ENCODE measurements at places on chromosomes 7 and 10. TPM values are rescaled to one million over a fixed set of nuclear protein-coding genes. Genes with fewer than 3 reads are reported as not detected.

The OGDHL gene
- total RNA-seq: 10.6 TPM

DNA sequence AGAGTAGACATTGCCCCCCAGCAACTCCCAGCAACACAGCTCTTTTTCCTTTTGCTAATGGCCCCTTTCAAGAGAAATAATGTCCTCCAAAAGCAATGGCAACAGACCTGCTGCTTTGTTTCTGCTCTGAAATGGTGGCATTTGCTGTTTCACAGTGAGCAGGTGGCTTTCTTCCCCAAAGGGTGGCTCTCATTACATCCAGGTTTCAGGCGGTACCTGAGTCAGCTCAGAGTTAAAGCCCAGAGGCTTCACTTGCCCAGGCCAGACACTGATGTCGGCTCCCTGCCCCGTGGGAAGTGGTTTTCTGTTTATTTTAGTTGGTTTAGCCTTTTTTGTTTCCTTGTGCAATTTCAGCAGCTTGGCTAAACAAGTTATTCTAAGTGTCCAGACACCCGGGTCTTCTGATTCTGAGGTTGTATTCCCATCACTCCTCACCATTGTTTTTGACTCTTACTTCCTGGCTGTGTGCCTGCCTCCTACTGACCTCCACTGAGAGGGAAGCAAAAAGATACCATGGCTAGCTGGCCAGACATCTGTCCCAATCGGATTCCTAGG is 7.8 kb upstream of the ATOH7 start:
- no peak overlapping the region for H3K27ac ChIP-seq
- H3K4me1 ChIP-seq: no peaks in the 10 kb centered on the region
- H3K36me3 ChIP-seq: no peaks in the 10 kb centered on the region
- no peak for DNase-seq
- no peak overlapping the region for H3K4me3 ChIP-seq

GRCh38 chr10:98269435-98269912 is 1.5 kb upstream of the LOXL4 start:
- peak overlapping the region; percentile 84 for H3K4me3 ChIP-seq
- H3K27me3 ChIP-seq: peaks cover 8% of the 10 kb centered on the region
- peaks cover 42% of the 10 kb centered on the region for H3K4me1 ChIP-seq
- H3K27ac ChIP-seq: no peak overlapping the region

DNA sequence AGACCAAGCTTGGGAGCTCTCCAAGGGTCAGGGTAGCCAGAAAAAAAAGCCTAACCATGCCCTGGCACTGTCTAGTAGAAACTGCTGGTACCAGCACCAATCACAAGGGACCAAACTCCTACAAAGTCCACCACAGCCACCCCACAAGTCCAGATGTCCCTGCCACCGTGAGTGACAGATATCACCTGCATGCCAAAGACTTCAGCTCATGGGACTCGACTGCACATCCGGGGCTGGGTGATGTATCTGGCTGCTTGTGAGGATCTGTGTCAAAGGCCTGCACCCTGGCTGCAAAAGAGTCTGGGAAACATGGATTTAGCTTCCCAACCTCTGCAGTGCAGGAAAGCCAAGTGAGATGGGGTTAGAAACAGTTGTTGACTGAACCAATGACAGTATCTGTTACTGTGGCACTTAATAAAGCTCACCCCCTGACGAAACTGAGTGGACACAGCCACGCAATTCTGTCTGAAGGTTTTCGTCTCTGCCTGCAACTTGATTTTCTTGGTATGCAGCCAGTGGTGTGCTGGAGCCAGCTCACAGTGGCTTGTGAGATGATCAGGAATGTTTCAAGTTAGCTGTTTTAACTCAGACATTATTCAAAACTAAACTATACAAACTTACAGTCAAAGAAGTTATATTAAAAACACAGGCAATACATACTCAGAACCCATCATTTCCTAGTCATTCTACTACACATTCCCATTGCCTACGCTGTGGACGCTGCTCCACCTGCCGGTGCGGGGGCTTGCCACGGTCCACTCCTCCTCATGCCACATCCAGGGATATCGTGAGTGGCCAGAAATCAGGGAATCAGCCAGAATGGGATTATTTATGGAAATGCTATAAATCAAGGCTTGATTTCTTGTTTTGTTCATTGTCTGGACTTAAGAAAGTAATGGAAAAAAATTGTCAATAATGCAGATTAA is 9.2 kb downstream of the ZNF488 start:
- no peak overlapping the region for H3K27ac ChIP-seq
- H3K36me3 ChIP-seq: no peaks in the 10 kb centered on the region
- peaks cover 37% of the 10 kb centered on the region for H3K27me3 ChIP-seq
- DNase-seq: no peak

DNA sequence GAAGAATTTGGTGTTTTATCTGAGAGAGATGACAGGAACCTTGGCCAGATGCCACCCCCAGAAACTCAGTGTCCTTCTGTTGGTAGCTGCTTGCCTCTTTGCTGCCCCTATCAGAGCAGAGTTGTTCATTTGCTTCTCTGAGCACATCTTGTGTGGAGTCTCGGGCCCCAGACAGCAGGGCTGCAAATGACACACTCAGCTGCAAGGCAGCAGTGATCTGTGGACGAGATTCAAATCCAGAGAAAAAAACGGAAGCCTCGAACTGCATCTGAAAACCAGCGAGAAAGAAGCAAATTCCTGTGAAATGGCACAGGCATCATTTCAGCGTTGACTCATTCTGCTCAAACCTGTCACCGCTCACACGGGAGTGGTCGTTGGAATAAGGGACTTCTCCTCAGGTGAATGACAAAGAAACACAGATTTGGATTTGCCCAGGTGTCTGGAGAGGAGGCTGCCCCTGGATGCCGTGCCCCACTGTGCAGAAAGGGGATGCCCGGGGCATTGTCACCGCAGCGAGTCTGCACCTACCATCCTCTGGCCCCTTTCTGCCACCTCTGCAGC is 144.7 kb downstream of the PFKFB3 start:
- no peak for DNase-seq
- no peaks in the 10 kb centered on the region for H3K27me3 ChIP-seq
- H3K27ac ChIP-seq: no peak overlapping the region
- no peaks in the 10 kb centered on the region for H3K36me3 ChIP-seq
- no peak overlapping the region for H3K4me3 ChIP-seq

DNA sequence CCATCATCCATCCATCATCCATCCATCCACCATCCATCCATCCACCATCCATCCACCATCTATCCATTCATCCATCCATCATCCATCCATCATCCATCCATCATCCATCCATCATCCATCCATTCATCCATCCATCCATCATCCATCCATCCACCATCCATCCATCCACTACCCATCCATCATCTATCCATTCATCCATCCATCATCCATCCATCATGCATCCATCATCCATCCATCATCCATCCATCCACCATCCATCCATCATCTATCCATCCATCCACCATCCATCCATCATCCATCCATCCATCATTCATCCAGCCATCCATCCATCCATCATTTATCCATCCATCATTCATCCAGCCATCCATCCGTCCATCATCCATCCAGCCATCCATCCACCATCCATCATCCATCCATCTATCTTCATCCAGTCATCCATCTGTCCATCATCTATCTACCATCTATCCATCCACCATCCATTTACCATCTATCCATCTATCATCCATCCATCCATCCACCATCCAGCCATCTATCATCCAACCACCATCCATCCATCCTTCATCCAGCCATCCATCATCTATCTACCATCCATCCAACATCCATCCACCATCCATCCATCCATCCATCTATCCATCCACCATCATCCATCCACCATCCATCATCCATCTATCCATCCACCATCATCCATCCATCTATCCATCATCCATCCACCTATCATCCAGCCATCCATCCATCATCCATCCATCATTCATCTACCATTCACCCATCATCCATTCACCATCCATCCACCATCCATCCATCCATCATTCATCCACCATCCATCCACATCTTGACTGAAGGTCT is 153.8 kb downstream of the SH3PXD2A start:
- no peak for DNase-seq
- no peak overlapping the region for H3K27ac ChIP-seq
- H3K27me3 ChIP-seq: peaks cover 1% of the 10 kb centered on the region
- H3K4me1 ChIP-seq: peaks cover 25% of the 10 kb centered on the region
- peaks cover 5% of the 10 kb centered on the region for H3K36me3 ChIP-seq
- H3K4me3 ChIP-seq: no peak overlapping the region

- H3K27me3 ChIP-seq: no peaks in the 10 kb centered on the region
- no peak overlapping the region for H3K4me3 ChIP-seq
- no peaks in the 10 kb centered on the region for H3K36me3 ChIP-seq
These were observed 27.9 kb upstream of the CCDC7 start for GRCh38 chr10:32417911-32418547.

DNA sequence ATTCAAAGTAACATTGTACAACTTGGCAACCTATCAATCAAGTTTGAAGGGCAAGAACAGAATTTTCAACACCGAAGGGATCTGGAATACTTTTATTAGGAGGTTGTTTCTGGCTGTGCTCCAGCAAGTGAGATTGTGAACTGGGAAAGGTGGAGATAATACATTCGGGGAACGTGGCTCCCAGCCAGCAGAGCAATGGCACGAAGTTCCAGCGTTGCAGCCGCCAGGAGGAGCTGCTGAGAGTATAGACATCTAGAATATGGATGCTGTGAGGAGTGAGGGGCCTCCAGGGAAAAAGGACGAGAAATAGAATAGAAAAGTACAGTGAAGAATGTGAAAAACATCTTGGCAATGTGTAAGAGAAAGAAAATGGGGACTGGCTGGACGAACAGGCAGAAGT is 69.5 kb downstream of the TCERG1L start:
- DNase-seq: peak; percentile 58
- peaks cover 10% of the 10 kb centered on the region for H3K27me3 ChIP-seq
- H3K4me1 ChIP-seq: peaks cover 5% of the 10 kb centered on the region
- no peak overlapping the region for H3K27ac ChIP-seq
- no peaks in the 10 kb centered on the region for H3K36me3 ChIP-seq

The ITGA8 gene
- total RNA-seq: 0.37 TPM

The OR6B1 gene
- not detected for total RNA-seq

The AGAP9 gene
- total RNA-seq: 12.8 TPM

The MMRN2 gene
- total RNA-seq: 0.27 TPM

GRCh38 chr10:32350811-32351350 is 3.9 kb upstream of the EPC1 start:
- H3K36me3 ChIP-seq: peaks cover 3% of the 10 kb centered on the region
- no peak overlapping the region for H3K27ac ChIP-seq
- peak overlapping the region; percentile 50 for H3K4me3 ChIP-seq
- no peaks in the 10 kb centered on the region for H3K27me3 ChIP-seq
- H3K4me1 ChIP-seq: peaks cover 24% of the 10 kb centered on the region

- H3K4me1 ChIP-seq: peaks cover 8% of the 10 kb centered on the region
- no peak overlapping the region for H3K27ac ChIP-seq
- H3K27me3 ChIP-seq: no peaks in the 10 kb centered on the region
- no peak overlapping the region for H3K4me3 ChIP-seq
- peaks cover 6% of the 10 kb centered on the region for H3K36me3 ChIP-seq
These were observed 321.2 kb downstream of the DNAJB6 start for GRCh38 chr7:157657741-157658740.

DNA sequence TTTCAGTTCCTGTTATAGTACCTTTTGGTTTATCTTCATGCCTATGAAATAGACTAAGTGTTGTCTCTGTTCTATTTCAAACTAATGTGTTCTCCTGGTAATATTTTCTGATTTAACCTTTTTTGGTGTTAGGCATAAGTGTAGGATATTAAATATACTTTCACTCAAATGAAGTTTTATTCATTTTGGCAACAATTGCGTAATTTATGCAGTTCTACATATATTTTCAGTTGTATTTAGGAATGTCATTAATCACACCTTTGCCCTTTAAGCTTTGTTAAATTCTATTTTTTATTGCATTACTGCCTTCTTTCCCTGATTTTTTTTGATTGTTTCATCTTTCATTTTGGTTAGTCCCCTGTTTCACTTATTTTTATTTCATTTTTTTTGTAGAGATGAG is 47.3 kb downstream of the RSBN1L start:
- no peaks in the 10 kb centered on the region for H3K4me1 ChIP-seq
- peaks cover 6% of the 10 kb centered on the region for H3K36me3 ChIP-seq
- no peak for DNase-seq
- H3K27ac ChIP-seq: no peak overlapping the region

The SPDYE8 gene
- not detected for total RNA-seq

DNA sequence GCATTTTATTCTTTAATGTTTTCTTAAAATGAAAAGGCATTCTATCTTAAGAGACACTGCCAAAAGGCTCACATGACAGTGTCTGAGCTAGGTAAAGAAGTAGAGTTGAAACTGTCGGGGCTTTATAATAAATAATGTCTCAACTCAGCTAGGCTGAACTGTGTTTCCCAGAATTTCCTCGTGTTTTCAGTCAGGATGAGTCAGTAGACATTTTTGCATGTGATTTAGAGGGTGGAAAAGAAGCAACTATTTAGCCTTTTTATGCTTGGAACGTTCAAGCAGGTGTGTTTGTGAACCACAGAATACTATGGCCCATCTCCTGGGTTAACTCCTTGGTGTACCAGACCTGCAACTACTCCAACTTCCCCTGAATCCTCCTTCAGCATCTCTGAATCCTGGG is 23.4 kb upstream of the LIPA start:
- DNase-seq: no peak
- H3K4me1 ChIP-seq: no peaks in the 10 kb centered on the region
- H3K27ac ChIP-seq: no peak overlapping the region
- no peak overlapping the region for H3K4me3 ChIP-seq

DNA sequence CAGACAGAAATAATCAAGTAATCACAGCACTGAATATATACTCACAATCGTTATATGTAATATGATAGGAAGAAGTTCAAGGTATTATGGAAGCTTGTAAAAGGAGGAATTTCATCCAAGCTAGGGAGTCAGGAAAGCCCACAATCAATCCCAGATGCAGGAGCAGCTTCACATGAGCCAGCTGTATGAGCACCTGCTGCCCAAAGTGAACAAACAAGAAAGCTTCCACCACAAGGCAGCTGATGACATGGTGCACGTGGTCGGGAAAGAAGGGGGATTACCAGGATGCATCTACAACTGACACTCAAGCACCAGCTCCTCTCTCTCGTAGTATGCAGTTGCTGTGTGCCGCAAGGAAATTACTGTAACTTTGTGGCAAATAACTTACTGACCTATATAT is 225.2 kb downstream of the XPNPEP1 start:
- H3K27ac ChIP-seq: no peak overlapping the region
- no peak for DNase-seq
- H3K36me3 ChIP-seq: no peaks in the 10 kb centered on the region
- peaks cover 8% of the 10 kb centered on the region for H3K4me1 ChIP-seq
- H3K27me3 ChIP-seq: no peaks in the 10 kb centered on the region

- no peaks in the 10 kb centered on the region for H3K27me3 ChIP-seq
- H3K36me3 ChIP-seq: no peaks in the 10 kb centered on the region
- no peaks in the 10 kb centered on the region for H3K4me1 ChIP-seq
- H3K4me3 ChIP-seq: peak overlapping the region; percentile 6
These were observed 2.1 kb upstream of the GUSB start for GRCh38 chr7:65983965-65984658.

All from neural crest cell (in vitro differentiated cells).